A549 treated with CpdA at 1 μM for 4 hours (cell line): ENCODE measurements at places on chromosomes 3 and 15. TPM values are rescaled to one million over a fixed set of nuclear protein-coding genes. Genes with fewer than 3 reads are reported as not detected.

Gene OPA1
- 23.8 to 44.7 TPM (median 31.7 TPM) in 5 replicates for total RNA-seq

Gene COL8A1
- total RNA-seq: not detected in 5 replicates

Gene ANKRD63
- 0.19 to 0.42 TPM (median 0.32 TPM) in 4 of 5 replicates, not detected in the other for total RNA-seq

Gene TMEM212
- not detected in 5 replicates for total RNA-seq

Gene IL17RB
- total RNA-seq: 0.94 to 1.6 TPM (median 1.1 TPM) in 5 replicates

Gene SEC62
- 80.2 to 158 TPM (median 94.6 TPM) in 5 replicates for total RNA-seq

Gene RAB43
- 2.3 to 5.3 TPM (median 4.3 TPM) in 5 replicates for total RNA-seq

Gene LRRC15
- 0.15 to 0.26 TPM (median 0.17 TPM) in 5 replicates for total RNA-seq

Gene CDHR4
- 0.16 to 0.53 TPM (median 0.40 TPM) in 5 replicates for total RNA-seq

Gene MOBP
- 0.09 to 0.25 TPM in 2 of 5 replicates, not detected in the others for total RNA-seq

Gene CAPN3
- 0.25 to 0.43 TPM (median 0.31 TPM) in 3 of 5 replicates, not detected in the others for total RNA-seq

Gene CPEB1
- 2.8 to 4.0 TPM (median 3.8 TPM) in 5 replicates for total RNA-seq

Gene LEKR1
- 0.36 to 1.0 TPM (median 0.51 TPM) in 5 replicates for total RNA-seq

Gene SAMMSON
- not detected in 5 replicates for total RNA-seq

Gene A4GNT
- not detected in 5 replicates for total RNA-seq

Gene TTLL13
- total RNA-seq: 0.22 to 1.1 TPM (median 0.47 TPM) in 5 replicates

Gene HDC
- total RNA-seq: 0.07 to 0.16 TPM (median 0.10 TPM) in 3 of 5 replicates, not detected in the others

Gene ZBBX
- total RNA-seq: not detected in 5 replicates

Gene RHCG
- 35.4 to 44.9 TPM (median 36.0 TPM) in 5 replicates for total RNA-seq

Gene SCAP
- 22.5 to 31.5 TPM (median 27.5 TPM) in 5 replicates for total RNA-seq

Gene WDR72
- total RNA-seq: 5.5 to 7.7 TPM (median 7.0 TPM) in 5 replicates

Gene PLA2G4E
- total RNA-seq: not detected in 5 replicates

Gene PLCL2
- 5.9 to 8.7 TPM (median 6.7 TPM) in 5 replicates for total RNA-seq

Gene CACNA2D2
- total RNA-seq: 0.28 to 0.66 TPM (median 0.52 TPM) in 5 replicates

Gene MYZAP
- total RNA-seq: 0.50 to 0.99 TPM (median 0.80 TPM) in 5 replicates

Gene CNTN6
- not detected in 5 replicates for total RNA-seq

Gene LMAN1L
- not detected in 5 replicates for total RNA-seq

Gene BTLA
- total RNA-seq: 0.03 TPM in 1 of 5 replicates, not detected in the others

Gene ACTL6A
- 52.1 to 78.1 TPM (median 57.1 TPM) in 5 replicates for total RNA-seq

Gene IQCF5
- total RNA-seq: not detected in 5 replicates

Gene WDR53
- total RNA-seq: 8.8 to 11.4 TPM (median 10.4 TPM) in 5 replicates

Gene PLSCR2
- not detected in 5 replicates for total RNA-seq

Gene CHRM5
- total RNA-seq: 0.01 to 0.02 TPM in 2 of 5 replicates, not detected in the others

Gene HESX1
- 0.23 to 0.51 TPM (median 0.37 TPM) in 3 of 5 replicates, not detected in the others for total RNA-seq

Gene MAGEL2
- total RNA-seq: not detected in 5 replicates

Gene MRPL3
- 90.3 to 109 TPM (median 95.0 TPM) in 5 replicates for total RNA-seq

Gene MINAR1
- total RNA-seq: 0.52 to 0.67 TPM (median 0.57 TPM) in 5 replicates

Gene GOLGA8S
- total RNA-seq: 0.10 to 0.20 TPM (median 0.15 TPM) in 5 replicates

Gene C3orf52
- total RNA-seq: 11.5 to 16.0 TPM (median 13.8 TPM) in 5 replicates

Gene GABRA5
- total RNA-seq: 81.1 to 122 TPM (median 106 TPM) in 5 replicates

Gene HERC2
- 41.3 to 51.8 TPM (median 49.8 TPM) in 5 replicates for total RNA-seq

Gene POC1A
- total RNA-seq: 15.9 to 20.8 TPM (median 19.1 TPM) in 5 replicates

Gene ARRDC4
- total RNA-seq: 0.17 to 0.31 TPM (median 0.27 TPM) in 5 replicates

Gene KCNH8
- total RNA-seq: not detected in 5 replicates

Gene WDR49
- total RNA-seq: not detected in 5 replicates

Gene GOLGA8G
- total RNA-seq: 0.02 TPM in 1 of 5 replicates, not detected in the others

Gene GOLIM4
- total RNA-seq: 16.1 to 24.5 TPM (median 19.2 TPM) in 5 replicates

Gene RTP3
- not detected in 5 replicates for total RNA-seq

Gene TMEM87A
- total RNA-seq: 24.6 to 36.2 TPM (median 25.0 TPM) in 5 replicates

Gene PCSK6
- 11.2 to 12.4 TPM (median 11.4 TPM) in 5 replicates for total RNA-seq

Gene FOXB1
- not detected in 5 replicates for total RNA-seq

Gene SLC9C1
- total RNA-seq: not detected in 5 replicates

Gene BCHE
- total RNA-seq: 0.54 to 1.4 TPM (median 0.94 TPM) in 5 replicates

Gene ZKSCAN7
- total RNA-seq: not detected in 5 replicates

Gene ANKRD34C
- total RNA-seq: not detected in 5 replicates
